ENCODE measurements at places on chromosomes 1 and 21.

DNA sequence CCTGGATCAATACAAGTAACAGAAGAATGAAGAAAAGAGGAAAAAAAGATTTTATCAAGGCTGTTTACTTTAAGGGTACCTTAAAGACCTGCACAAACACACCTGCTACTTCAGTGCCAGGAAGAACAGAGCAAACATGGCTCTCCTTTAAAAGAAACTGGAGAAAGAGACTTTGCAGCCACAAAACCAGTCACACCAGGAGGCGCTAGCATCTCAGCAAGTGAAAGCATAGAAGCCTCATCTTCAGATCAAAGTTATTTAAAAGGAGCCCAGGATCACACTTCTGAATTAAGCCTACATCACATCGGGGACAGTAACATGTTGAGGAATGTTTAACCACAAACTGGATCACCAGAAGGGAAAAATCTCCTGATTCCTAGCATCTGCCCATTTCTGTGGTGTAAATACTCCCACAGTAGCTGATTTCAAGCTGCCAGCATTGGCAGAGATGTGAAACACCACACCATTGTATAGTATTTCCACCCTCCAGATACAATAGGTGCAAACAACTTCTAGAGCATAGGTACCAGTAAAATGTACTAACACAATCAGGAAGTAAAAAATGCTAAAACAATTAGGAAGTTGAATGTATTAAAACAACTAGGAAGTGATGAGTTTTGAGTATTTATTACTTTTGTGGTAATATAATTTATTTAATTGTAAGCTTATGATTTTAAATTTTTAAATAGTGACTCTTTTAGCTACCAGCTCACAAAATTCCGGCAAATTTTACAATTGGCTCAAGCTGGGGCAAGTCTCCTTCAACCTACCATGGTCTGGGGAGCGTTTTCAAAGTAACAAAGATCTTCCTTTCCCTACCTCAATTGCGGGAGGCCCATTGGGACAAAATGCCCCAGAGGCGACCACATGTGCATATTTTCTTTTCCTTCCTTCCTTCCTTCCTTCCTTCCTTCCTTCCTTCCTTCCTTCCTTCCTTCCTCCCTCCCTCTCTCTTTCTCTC, 105.3 kb upstream of the CLDN14 start:
- no peak for DNase-seq

- DNase-seq = no peak
These were observed 38.2 kb downstream of the POU2F1 start for GRCh38 chr1:167258858-167259257.

- DNase-seq = no peak
These were observed 74.9 kb downstream of the JAK1 start for GRCh38 chr1:64891448-64891825.

DNA sequence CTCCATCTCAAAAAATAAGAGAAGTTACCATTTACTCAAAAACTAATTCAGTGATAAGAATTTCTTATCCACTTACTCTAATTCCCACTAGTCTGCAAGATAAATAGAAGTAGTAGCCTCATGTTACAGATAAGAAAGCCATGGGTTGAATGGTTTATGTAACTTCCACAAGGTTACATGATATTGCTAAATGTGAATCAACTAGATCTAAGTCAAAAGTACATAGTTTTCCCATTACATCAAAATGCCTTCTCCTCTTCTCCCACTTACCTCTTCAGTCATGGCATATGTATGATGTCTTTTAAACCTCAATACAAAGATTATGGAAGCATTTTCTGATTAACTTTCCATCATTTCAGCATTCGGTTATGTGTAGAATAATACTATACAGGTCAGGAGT, 108.5 kb downstream of the ASH1L start:
- no peak for DNase-seq

DNA sequence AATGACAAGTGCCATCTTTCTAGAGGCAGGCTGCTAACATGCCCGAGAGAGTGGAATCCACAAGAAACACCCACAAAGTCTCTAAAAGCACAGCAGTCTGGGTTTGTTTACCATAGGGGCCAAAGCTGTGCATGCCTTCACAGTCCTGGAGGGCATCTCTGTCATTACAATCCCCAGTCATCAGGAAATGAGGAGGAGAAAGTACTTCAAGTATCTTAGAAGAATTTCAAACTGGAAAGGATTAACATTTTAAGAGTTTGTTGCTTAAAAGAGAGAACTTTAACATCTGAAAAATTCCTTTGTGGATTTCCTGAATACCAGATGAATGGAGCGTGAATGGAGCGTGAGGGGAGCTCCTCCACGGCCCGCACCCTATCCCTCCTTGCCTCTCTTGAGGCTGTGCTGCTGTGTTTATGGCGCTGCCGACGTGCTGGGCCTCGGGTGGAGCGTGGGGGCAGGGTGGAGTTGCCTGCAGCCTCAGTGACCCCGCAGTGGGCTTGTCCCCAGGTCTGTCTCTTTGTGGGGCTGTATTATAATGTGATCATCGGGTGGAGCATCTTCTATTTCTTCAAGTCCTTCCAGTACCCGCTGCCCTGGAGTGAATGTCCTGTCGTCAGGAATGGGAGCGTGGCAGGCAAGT, 23.3 kb downstream of the SLC6A17 start:
- no peak for DNase-seq

DNA sequence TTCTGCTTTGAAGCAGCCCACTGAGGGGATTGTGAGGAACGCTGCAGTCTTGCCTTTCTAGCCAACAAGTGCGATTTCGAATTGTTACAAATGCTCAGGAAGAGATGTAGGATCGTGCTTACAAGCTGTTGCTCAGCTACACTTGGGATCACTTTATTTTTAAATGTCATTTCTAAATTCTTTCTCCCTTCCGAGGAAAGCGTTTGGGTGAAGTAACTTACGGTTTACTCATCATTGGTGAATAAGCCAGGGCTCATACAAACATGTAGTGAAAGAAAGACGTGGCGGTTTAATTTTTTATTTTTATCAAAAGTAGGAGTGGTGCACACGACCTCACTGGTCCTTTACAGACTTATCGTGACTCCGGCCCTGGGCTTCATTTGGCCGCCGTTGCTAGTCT, 386.6 kb downstream of the KIF26B start:
- no peak for DNase-seq

GRCh38 chr1:68600049-68600661, 103.3 kb upstream of the DEPDC1 start:
- DNase-seq = no peak

DNA sequence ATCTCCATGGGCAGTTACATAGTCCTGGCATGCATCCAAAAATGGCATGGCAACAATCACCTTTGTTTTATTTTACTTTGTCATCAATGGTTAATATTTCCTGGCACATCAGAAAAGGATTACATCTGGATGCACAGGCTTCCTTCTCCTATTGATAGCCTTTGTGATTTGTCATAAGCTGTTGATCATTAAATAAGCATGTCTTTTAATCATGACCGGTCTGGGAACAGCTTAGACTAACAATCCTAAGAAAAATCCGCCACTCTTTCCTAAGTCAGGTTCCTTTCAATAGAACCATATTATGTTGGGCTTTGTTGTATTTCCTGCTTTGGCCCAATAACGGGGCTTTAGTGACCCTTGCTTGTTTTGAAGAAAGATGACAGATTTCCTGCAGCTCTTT, 330.6 kb downstream of the DUSP10 start:
- DNase-seq = no peak

- no peak for DNase-seq
These were observed 193.2 kb downstream of the TRABD2B start for GRCh38 chr1:47803815-47804501.

GRCh38 chr21:22393324-22393723, 1395.1 kb downstream of the NCAM2 start:
- no peak for DNase-seq

- DNase-seq = no peak
These were observed 46.6 kb upstream of the GPR37L1 start for GRCh38 chr1:202076050-202076511.

DNA sequence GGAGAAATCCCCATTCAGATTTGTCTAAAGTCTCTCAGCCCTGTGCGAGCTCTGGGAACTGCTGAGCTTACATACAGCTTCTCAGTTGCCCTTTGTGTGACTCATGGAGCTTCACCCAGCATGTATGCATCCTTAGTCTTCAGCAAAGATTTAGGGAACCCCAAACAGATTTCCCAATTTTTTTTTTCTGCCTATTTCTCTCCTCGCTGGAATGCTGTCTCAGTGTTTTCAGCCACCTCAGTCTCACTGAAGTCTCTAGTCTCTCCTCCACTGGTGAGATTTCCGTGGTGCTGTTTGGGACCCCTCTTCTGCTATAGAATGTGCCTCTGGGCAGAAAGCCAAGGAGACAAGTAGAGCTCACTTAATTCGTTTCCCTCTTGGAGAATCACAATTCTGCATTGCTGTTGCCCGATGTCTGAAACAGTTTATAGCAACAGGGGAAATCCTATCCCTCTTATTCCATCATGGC, 28.1 kb upstream of the TXLNA start:
- DNase-seq = no peak

- no peak for DNase-seq
These were observed 210.9 kb upstream of the GALNT2 start for GRCh38 chr1:229856009-229856650.

GRCh38 chr1:168134132-168134531, 2.6 kb downstream of the GPR161 start:
- DNase-seq = no peak

- no peak for DNase-seq
These were observed 28.2 kb upstream of the HRNR start for GRCh38 chr1:152252157-152252556.

- DNase-seq = no peak
These were observed 26.7 kb upstream of the GLIS1 start for GRCh38 chr1:53765657-53766056.

- no peak for DNase-seq
These were observed 90.9 kb downstream of the SH3GLB1 start for GRCh38 chr1:86795316-86795715.

DNA sequence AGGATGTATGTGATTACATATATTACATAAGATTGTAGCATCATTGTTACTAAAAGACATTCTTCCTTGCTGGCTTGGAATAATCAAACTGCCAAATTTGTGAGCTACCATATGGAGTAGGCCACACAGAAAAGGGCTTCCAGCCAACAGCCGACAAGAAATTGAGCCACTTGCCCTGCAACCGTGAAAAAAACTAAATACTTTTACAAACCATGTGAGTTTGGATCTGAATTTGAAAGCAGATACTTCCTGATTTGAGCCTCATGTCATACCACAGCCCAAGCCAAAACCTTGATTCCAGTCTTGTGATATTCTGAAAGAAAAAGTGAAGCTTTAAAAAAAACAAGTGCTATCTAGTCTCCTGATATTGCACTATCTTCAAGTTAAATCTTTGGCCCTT, 55.6 kb upstream of the PRMT6 start:
- DNase-seq = no peak

- DNase-seq = no peak
These were observed 45.9 kb downstream of the TRIM11 start for GRCh38 chr1:228360533-228361313.

DNA sequence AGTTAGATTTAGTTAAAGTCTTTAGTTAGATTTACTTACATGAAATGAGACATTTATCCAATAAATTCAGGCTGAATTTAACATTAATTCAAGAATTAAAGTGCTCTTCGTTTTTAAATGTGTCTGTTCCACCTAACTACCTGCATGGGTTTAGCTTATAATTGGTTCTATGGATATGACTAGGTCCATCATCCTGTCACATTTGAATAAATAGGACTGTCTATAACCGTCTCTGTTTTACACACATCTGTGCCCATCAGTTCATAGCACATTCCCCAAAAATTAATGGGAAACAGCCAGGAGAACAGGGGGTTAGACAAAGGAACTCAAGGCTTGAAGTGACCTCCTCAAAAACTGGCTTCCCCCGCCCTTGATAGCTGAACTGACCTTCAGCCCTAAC, 219.6 kb downstream of the MRPL39 start:
- no peak for DNase-seq

DNA sequence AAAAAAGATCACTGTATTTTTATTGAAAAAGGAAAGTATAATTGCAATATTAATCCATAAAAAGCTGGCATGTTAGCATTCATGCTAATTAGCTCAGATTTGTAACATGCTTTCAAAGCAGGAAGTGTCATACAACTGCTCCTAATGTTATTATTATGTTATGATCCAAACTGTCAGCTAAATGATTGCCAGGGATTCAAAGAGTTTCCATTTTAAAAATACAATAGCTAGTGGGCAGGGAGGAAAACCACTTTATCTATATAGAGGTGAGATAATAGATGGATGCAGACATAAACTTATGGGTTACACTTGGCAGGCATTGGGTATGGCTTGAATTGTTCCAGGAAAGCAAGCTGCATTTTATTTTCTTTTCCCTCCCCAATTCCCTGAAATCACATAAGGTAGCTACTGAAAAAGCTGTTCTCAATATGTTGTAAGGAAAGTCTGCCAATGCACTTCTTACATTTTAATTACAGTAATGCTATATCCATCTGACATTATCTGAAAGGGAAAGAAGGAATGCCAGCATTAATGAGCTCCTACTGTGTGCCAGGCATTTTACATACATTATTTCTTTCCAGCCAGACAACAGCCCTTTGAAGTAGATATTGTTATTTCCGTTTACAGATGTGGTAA, 9.8 kb upstream of the MYSM1 start:
- no peak for DNase-seq

GRCh38 chr1:11806307-11806936, 431 bp downstream of the CLCN6 start:
- no peak for DNase-seq

DNA sequence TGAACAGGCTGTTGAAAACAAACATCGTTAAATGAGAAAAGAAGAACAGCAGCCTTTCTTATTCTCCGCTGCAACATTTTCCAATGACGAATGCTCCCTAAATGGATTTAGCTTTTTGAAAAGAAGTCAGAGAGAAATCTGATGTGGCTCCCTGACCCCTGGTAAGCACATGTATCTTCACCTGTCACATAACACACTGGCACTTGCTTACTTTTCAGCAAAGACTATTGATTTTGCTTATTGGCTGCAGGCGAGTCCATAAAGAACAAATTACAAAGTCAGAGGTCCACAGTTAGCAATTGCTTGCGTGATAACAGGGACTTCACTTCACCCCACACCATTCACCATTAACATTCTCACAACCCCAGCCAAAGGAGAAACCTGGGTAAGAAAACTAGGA, 362.8 kb downstream of the GPATCH2 start:
- no peak for DNase-seq

- no peak for DNase-seq
These were observed 3.8 kb downstream of the ERI3 start for GRCh38 chr1:44351289-44351688.

- no peak for DNase-seq
These were observed 10.4 kb downstream of the DTL start for GRCh38 chr1:212045981-212046380.

- no peak for DNase-seq
These were observed 130.1 kb upstream of the MAP1LC3C start for GRCh38 chr1:242128951-242129502.
